ENCODE measurements at places on chromosomes 4 and X.

- DNase-seq, result no peak
Measured at GRCh38 chrX:1300449-1300848, 31.8 kb downstream of the CSF2RA start.

DNA sequence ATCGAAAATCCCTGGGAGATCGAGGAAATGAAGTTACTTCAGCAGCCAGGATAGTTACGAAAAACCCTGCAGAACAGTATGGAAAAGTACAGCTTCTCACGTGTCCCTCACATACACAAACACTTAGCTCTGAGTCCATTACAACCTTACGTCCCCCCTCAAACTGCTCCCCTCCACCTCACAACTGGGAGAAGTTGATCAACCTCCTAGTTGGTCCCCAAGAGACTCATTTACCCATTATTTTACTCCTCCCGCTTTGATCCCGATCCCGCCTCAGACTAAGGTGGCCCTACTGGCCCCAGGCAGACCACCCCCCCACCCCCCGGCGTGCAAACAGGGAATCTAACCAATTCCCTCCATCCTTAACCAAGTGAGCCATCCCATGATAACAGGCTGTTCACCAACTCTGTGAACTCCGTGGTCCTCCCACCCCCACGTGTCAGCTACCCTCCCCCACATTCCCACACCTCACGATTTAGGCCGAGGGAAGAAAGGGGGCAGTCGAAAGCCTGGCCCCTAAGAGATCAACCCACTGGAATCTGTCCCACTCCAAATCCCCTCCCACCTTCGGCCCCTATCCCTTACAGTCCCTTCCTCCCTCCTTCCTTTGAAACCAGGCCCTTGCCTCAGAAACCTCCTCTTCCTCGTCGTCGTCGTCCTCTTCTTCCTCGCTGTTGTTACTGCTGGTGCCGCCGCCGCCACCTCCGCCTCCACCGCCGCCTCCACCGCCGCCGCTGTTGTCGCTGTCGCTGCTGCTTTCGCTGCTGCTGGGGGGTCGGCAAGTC is 755 bp downstream of the ANKRD17 start:
- DNase-seq, result peak; percentile 38

DNA sequence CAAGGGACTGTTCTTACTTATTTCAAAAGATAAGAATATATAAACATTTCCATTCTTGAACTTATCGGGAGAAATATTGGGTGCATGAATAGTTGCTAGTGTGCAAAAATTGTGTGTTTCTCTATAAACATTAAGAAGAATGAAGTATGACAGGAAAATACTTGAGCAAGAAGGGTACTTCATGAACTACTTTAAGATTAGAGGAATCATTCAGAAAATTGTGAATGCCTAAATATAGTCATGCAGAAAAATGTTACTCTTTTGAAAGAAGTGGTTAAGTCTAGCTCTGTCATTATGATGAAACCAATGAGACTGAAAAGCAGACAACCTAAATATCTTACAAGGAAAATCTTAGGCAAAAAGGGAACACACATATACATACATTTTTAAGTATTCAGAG is 207.8 kb upstream of the PCDH18 start:
- DNase-seq, result peak; percentile 2

DNA sequence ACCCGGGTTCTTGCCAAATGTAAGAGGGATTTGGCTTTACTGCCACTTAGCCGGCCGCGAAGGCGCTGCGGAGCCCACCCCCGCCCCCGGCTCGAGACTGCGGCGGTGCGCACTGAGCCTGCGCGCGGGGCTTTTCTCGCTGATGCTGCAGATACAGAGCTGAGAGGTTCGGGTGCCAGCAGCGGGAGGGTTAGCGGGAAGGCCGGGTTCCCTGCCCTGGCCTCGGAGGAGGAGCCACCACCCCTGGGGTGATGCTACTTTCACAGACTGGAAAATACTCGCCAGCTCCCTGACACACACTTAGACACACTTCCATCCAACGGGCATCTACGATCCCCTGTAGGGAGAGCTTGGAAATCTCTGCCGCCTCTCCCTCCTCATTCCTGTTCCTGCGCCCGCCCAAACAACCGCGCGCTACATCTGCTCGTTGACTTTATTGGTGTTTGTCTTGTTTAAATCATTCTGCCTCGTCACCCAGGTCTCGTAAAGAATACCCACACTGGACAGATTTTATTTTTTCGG is 2.1 kb upstream of the PCDH7 start:
- peak; percentile 39 for DNase-seq

DNA sequence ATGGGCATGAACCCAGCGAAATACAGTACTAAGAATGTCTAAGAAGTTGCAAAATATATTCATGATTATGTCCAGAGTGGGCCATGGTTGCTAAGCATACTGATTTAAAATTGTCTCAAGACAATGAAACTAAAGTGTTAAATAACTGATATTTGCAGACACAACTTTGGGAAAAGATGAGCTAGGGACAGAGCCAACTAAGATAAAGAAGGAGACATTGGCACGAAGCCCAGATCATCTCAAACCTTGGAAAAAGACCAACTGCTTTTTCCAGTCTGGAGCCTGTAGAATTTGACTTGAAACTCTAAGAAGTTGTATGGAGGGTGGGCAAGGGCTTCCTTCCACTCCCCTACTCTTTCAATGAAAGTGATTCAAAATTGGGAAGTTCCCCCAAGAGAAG is 108.5 kb upstream of the GLRA2 start:
- peak; percentile 20 for DNase-seq

GRCh38 chr4:17189401-17189720 is 290.9 kb upstream of the LDB2 start:
- DNase-seq, result peak; percentile 66

DNA sequence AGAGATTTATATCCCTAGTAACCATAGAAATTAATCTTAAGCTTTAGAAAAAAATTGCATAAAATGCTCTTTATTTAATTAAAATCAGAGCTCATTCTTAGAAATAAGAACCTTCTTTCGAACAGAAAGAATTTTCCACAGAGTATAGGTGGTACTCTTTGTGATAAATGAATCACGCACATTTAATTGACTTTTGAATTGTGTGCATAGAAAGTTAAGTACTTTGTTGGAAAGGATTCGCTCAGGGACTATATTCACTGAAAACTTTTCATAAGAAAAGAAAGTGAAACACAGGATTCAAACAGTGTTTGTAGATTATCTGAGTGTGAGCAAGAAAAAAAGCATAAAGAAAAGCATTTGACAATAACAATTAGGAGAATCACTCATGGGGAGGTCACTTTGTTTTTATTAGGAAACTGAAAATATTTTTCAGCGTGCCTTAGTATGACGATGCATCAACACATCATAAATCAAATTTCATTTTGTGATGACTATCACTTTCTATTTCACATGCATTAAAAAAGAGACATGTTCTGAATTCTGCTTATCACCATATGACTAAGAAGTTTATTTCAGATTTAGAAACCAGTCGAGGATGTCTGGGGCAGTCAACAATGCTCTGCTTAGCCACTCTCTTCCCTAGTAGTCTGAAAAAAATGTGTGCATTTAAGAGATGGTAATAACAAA is 49.5 kb downstream of the STX18 start:
- peak; percentile 72 for DNase-seq

- peak; percentile 74 for DNase-seq
Measured at GRCh38 chr4:38308728-38309311, 348.6 kb downstream of the PTTG2 start.

- no peak for DNase-seq
Measured at GRCh38 chr4:176575141-176575730, 217.5 kb downstream of the VEGFC start.

DNA sequence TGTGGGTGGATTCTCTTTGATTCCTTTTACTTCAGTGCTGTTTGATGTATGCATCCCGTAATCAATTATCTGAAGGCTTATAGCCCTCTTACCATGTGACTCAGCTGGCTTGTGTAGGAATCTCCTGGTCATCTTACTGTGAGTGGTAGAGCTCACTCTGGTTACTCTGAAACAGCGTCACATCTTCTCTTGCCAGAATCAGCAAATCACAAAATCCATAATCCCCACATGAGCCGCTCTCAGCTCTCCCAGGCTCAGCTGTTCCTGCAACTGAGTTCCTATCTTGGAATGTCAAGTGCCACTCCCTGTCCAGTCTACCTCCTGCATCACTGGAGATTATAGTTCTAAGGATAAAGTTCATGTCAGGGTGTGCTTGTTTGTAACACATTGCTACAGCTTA is 278.0 kb downstream of the FBXO8 start:
- no peak for DNase-seq

- DNase-seq, result peak; percentile 2
Measured at GRCh38 chrX:104988038-104988437, 232.5 kb downstream of the TEX13A start.

GRCh38 chr4:90215286-90215685 is 88.1 kb downstream of the CCSER1 start:
- DNase-seq, result no peak

GRCh38 chr4:152680988-152681603 is 1.3 kb upstream of the TMEM154 start:
- DNase-seq, result peak; percentile 81

GRCh38 chr4:48234575-48234974 is 35.1 kb downstream of the TEC start:
- DNase-seq, result no peak

DNA sequence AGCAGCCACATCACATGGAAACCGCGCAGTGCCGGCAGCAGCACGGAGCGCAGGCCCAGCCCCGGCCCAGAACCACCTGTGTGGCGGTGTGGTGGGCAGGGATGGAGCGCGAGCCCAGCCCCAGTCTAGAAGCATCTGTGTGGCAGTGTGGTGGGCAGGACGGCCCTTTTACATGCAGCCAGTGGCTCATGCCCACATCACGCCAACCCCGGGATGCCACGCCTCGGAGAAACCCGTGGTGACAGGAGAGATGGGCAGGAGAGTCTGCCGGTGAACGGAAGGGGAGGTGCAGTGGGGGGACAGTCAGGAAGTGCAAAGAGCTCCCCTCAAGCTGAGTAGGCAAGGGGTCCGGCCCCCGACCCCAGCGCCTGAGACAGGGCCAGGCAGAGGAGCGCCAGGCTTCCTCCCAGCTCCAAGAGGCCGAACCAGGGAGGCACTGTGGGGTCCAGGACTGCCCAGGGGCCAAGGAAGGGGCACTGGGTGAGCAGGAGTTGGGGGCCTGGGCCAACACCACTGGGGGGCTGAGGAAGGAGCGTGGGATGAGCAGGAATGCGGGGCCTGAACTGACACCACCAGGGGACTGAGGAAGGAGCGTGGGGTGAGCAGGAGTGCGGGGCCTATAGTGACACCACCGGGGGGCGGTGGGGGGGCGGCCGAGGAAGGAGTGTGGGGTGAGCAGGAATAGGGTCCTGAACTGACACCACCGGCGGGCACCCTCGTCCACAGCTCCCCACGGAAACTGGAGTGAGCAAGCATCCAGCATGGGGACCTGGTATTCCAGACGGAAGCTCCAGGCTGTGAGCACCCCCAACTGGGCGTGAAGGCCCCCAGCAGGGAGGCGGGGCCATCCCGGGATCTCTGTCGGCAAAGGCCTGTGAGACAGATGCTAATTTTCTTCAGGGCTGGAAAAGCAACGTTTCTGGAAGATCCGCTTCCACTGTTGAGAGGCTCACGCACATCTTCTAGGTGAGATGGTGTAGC is 28.8 kb downstream of the GAK start:
- no peak for DNase-seq

DNA sequence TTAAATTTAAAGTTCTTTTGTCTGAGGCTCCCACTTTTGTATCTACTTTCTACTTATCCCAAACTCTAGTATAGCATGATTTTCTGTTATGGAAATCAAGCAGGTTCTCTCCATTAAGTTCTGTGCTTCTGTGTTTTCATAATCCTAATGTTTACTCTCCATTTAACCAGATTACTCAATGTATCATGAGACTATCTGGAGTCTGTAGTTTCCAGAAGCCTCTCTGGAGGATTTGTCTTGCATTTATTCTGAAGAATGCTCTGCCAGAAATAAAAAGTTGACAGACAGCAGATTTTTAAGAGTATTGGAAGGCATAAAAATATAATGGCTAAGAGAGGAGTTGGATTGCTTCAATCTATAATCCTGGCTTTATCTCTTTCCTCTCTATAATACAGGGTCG is 39.2 kb upstream of the PLS3 start:
- no peak for DNase-seq

GRCh38 chrX:12956704-12957534 is 18.0 kb upstream of the TMSB4X start:
- DNase-seq, result peak; percentile 77

GRCh38 chr4:188012426-188012945 is 16.9 kb downstream of the ZFP42 start:
- DNase-seq, result no peak

- DNase-seq, result no peak
Measured at GRCh38 chrX:42128020-42128419, 204.7 kb upstream of the CASK start.

- DNase-seq, result no peak
Measured at GRCh38 chr4:24963277-24963676, 50.4 kb upstream of the CCDC149 start.

DNA sequence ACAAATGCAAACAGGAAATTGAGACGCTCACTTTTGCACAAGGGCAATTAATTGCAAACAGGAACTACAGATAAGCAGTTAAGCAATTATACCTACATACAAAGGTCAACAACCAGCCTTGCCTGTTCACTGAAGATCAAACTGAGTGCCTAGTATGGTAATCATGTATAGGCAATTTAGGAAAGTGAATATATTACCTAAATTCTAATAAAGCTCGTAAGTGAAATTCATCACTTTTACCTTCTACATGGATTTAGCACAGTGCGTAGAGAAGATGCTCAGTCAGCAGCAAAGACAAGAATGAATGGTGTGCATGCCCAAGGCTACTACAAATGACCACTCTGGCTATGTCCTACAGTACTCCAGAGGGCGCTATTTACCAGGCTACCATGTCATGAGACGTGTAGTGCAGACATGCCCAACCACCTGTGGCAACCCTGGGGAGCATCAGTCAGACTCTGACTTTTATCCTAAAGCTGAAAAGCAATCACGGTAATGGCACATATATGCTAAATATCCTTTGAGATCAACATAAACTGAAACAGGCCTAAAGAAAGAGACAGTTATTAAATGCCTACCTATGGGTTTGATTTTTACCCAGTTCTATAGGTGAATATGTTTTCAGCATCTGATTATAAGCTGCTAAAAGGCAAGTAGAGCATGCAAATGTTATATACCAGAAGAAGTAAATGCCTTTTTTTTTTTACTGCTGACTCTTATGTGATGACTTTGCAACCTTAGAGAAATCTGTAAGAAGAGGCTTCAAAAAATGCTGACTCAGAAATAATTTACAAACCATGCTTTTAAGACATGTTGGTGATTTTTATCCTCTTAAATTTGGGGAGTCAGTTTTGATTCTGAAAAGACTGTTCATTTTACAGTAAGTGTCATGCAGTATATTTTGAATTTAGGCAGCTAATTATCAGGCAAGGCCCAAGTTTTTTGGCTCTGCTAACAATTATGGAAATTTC is 178.0 kb downstream of the PPP3CA start:
- DNase-seq, result peak; percentile 58

- DNase-seq, result no peak
Measured at GRCh38 chrX:7711167-7711566, 131.8 kb upstream of the VCX start.

DNA sequence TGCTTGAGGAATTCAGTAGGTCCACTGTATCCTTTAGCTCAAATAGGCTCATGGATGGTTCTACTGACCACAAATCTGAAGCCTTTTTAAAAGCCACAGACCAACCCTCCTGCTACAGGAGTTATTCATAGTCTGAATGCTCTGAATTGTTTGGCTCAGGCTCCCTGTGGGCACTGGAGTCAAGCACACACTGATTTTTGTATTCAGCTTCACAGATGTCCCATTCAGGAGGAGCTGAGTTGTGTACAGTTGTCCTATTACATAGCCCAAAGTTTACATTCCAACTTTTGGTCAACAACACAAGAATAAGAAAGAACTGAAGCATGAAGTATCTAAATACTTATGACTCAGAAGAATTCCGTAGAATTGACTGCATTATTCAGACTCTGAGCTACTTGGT is 243.9 kb downstream of the UNC5C start:
- peak; percentile 21 for DNase-seq
